Activated T-helper 2 cell treated with anti-CD3 and anti-CD28 coated beads, Interferon-gamma antibody, Interleukin-2, Interleukin-4, amounts not matched to agents 10 μg/mL and 5 μg/mL and 100 μg/mL, durations not matched to agents 14 hours and 24 hours and 36 hours (primary cell): ENCODE measurements at places on chromosomes 16 and 17.
A peak's percentile ranks its signal among the peaks of the same experiment; 100 is the strongest.

- no peak overlapping the region for H3K27ac ChIP-seq
- no peak for DNase-seq
- peaks cover 26% of the 10 kb centered on the region for H3K4me1 ChIP-seq
- peaks cover 46% of the 10 kb centered on the region for H3K36me3 ChIP-seq
These were observed 122.8 kb downstream of the SMG6 start for GRCh38 chr17:2180768-2181167.

DNA sequence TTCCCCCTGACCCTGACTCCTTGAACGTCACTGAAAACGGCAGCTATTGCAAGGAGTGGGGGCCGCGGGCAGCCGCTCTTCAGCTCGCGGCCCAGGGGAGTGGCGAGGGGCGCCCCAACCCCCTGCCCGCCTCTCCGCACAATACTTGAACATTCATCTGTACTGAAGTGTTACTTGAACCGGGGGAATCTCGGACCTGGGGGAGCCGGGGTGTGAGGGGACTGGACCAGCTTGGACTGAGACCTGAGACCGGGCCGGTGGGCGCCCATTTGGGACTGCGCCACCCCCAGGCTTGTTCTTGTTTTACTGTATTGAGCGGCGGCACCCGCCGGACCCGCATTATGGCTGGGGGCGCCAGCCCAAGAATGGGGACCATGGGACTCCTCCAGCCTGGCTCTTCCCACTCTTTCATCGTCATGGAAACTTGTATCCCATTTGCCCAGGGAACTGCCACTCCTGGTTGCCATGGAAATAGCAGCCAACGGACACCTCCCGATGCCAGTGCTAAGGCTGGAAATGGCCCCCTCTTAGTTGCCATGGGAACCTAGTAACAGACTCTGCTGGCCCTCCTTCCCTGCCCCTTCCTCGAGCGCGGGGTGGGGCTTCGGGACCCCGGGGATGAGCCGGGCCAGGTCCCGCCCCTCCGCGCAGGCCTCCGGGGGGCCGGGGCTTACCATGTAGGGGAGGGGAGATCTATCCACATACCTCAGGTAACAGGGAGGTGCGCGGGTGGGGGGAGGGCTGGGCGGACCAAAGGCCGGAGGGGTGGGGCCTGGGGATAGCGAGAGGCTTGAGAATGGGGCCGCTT is 805 bp upstream of the ORAI3 start:
- peaks cover 12% of the 10 kb centered on the region for H3K4me1 ChIP-seq
- DNase-seq: no peak
- peak overlapping the region; percentile 5 for H3K4me3 ChIP-seq
- no peaks in the 10 kb centered on the region for H3K27me3 ChIP-seq
- no peak overlapping the region for H3K27ac ChIP-seq

DNA sequence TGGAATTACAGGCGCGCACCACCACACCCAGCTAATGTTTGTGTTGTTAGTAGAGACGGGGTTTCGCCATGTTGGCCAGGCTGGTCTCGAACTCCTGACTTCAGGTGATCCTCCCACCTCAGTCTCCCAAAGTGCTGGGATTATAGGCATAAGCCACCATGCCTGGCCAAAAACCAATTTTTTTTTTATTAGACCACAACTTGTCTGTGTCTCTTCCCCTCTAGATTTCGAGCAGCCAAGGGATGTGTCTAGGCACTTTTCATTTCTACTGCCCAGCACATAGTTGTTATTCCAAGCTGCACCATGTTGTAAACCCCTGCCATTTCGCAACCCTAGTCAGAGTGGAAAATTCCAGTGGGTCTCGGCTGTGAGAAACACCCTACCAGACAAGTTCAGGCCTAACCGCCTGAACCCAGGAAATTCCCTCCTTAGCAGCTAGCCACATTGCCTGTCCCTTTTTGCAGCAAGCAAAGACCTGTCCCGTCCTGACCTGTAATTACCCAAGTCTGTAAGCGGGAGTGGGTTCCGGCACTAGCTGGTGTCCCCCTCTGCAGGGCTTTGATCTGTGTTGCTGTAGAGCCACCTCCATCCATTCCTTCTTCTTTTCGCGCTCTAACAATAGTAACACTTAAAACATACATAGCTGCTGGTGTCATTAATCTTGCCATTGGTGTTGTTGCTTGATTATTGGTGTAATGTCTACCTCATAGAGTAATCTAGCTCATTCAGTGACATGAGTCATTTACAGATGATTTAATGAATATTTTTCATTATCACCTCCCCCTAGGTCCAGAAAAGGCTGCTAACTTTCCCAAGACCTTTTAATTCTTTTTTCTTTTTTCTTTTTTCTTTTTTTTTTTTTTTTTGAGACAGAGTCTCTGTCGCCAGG is 77.3 kb upstream of the ATF7IP2 start:
- peaks cover 4% of the 10 kb centered on the region for H3K4me1 ChIP-seq
- no peak for DNase-seq
- no peak overlapping the region for H3K4me3 ChIP-seq
- H3K27me3 ChIP-seq: no peaks in the 10 kb centered on the region
- H3K27ac ChIP-seq: no peak overlapping the region

GRCh38 chr16:13797718-13798117 is 122.2 kb upstream of the ERCC4 start:
- no peak overlapping the region for H3K27ac ChIP-seq
- no peak for DNase-seq
- no peaks in the 10 kb centered on the region for H3K36me3 ChIP-seq
- no peak overlapping the region for H3K4me3 ChIP-seq
- H3K27me3 ChIP-seq: no peaks in the 10 kb centered on the region

GRCh38 chr17:74736513-74737298 is at the start of gene RAB37:
Gene RAB37 (plus strand): TSS chr17:74737256. CDS start chr17:74737273, 17 bp downstream.
- no peaks in the 10 kb centered on the region for H3K36me3 ChIP-seq
- H3K27ac ChIP-seq: peak within 1 kb of the TSS; percentile 87
- H3K27me3 ChIP-seq: peaks cover 9% of the 10 kb centered on the region
- H3K4me1 ChIP-seq: peaks cover 41% of the 10 kb centered on the region
- peak within 1 kb of the TSS; percentile 84 for H3K4me3 ChIP-seq

GRCh38 chr17:78709119-78709681 is 72.9 kb downstream of the CYTH1 start:
- peaks cover 31% of the 10 kb centered on the region for H3K36me3 ChIP-seq
- no peaks in the 10 kb centered on the region for H3K27me3 ChIP-seq
- H3K27ac ChIP-seq: peak overlapping the region; percentile 75
- DNase-seq: no peak
- peak overlapping the region; percentile 66 for H3K4me3 ChIP-seq

DNA sequence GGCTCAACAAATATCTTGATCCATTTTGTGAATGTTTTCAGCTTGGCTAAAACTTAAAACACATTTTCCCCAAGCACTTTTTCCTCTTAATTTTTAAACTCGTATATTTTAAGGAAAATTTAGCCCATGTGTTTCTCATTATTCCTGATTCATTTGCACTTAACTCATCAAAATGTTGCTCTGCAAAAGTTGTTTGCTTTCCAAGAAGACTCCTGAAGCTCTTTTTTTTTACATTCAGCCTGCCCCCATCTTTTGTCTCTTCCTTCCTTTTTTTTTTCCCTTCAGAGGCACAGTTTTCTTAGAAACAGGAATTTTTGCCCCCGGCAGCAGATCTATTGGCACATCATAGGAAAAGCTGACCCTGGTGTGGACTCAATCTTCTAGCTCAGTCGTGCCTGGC is 155.0 kb upstream of the SALL1 start:
- DNase-seq: no peak
- no peak overlapping the region for H3K4me3 ChIP-seq
- no peaks in the 10 kb centered on the region for H3K36me3 ChIP-seq
- H3K4me1 ChIP-seq: no peaks in the 10 kb centered on the region
- no peaks in the 10 kb centered on the region for H3K27me3 ChIP-seq
- no peak overlapping the region for H3K27ac ChIP-seq
